ENCODE measurements at places on chromosomes 6 and 20. TPM values are rescaled to one million over a fixed set of nuclear protein-coding genes. Genes with fewer than 3 reads are reported as not detected.

- H3K27ac ChIP-seq, result no peak overlapping the region
- no peaks in the 10 kb centered on the region for H3K4me1 ChIP-seq
- no peak for DNase-seq
Observed at GRCh38 chr6:111951497-111952085, 78.3 kb upstream of the FYN start.

DNA sequence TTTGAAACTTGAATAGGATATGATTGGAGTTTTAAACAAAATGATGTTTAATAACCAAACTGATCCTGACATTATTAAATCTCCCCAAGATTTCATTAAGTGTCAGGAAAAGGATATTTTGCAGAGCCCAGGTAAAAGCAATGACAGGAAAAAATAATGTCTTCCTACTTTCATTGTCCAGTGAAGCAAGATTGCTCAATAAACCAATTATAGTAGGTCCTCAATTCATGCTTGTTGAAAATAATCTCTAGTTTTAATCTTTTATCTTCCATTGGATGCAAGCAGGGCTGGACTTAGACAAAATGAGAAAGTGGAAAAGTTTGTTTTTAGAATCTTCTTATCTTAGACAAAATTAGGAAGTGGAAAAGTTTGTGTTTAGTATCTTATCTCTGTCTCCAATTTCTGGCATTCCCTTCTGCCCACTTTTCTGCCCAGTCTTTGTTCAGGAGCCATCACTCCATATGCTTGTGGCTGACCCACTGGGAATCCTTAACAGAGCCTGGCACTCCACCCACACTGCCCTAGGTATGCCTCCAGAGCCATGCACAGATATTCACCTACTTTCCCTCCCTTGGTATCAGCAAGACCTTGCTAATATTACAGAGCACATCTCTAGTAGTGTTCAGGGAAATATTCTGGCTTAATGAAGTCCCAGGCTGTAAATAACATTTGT lies 57.0 kb upstream of the CARMIL1 start:
- no peak overlapping the region for H3K4me3 ChIP-seq
- peaks cover 5% of the 10 kb centered on the region for H3K27me3 ChIP-seq
- no peak for DNase-seq
- peaks cover 7% of the 10 kb centered on the region for H3K4me1 ChIP-seq
- no peaks in the 10 kb centered on the region for H3K36me3 ChIP-seq

GRCh38 chr6:44498436-44498835 lies 110.9 kb downstream of the CDC5L start:
- H3K27me3 ChIP-seq, result peaks cover 10% of the 10 kb centered on the region
- H3K36me3 ChIP-seq, result no peaks in the 10 kb centered on the region
- no peak for DNase-seq
- no peaks in the 10 kb centered on the region for H3K4me1 ChIP-seq

- H3K4me3 ChIP-seq, result no peak overlapping the region
- H3K27me3 ChIP-seq, result peaks cover 3% of the 10 kb centered on the region
- H3K4me1 ChIP-seq, result no peaks in the 10 kb centered on the region
- peaks cover 2% of the 10 kb centered on the region for H3K36me3 ChIP-seq
Observed at GRCh38 chr20:1414982-1415381, 22.1 kb upstream of the FKBP1A start.

GRCh38 chr6:39333644-39334438 lies 11.3 kb upstream of the KCNK16 start:
- DNase-seq, result no peak
- H3K27me3 ChIP-seq, result peaks cover 13% of the 10 kb centered on the region
- no peak overlapping the region for H3K4me3 ChIP-seq
- no peaks in the 10 kb centered on the region for H3K36me3 ChIP-seq

DNA sequence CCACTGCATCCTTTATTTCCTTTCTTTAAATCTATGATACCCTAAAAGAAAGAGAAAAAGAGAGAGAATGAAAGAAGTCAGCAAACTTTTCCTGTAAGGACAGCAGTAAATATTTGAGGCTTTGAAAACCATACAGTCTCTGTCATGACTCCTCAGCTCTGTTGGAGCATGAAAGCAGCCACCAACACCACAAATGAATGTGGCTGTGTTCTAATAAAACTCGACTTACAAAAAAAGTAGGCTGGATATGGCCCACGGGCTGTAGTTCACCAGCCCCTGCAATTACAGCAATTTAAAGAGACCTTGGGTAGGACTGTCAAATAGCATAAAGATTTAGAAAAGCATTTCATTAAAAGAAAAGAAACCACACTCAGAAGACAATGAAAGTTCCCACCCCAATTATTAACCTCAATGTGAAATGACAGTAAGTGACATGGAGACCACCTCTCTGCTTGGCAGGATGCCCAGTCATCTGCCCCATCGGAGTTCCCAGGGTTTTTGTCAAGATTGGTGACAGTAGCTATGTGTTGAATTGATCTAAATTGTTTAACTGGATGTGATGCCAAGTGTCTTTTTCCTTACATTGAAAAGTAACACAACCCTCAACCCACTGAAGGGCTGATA lies 50.9 kb downstream of the TNFRSF21 start:
- no peak overlapping the region for H3K4me3 ChIP-seq
- H3K27ac ChIP-seq, result no peak overlapping the region
- H3K36me3 ChIP-seq, result no peaks in the 10 kb centered on the region
- no peak for DNase-seq

- H3K4me3 ChIP-seq, result no peak overlapping the region
- no peaks in the 10 kb centered on the region for H3K27me3 ChIP-seq
- H3K4me1 ChIP-seq, result no peaks in the 10 kb centered on the region
- H3K36me3 ChIP-seq, result no peaks in the 10 kb centered on the region
- DNase-seq, result no peak
- H3K27ac ChIP-seq, result no peak overlapping the region
Observed at GRCh38 chr6:115681978-115682775, 378.5 kb downstream of the FRK start.

DNA sequence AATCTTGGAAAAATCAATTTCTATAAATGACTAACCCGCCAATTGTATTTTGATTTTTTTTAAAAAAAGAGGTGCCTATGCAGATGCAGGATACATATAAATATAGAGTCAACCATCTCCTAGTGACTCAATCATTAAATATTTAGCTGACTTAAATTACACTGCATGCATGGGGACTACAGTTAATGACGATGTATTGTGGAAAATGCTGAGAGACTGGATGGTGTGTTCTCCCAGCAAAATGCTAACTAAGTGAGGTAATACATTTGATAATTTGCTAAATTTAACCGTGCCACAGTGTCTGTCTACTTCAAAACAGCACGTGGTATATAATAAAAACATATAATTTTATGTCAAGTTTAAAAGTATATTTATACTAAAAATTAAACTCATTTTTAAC lies 341.6 kb downstream of the PRKN start:
- no peak for DNase-seq
- no peaks in the 10 kb centered on the region for H3K4me1 ChIP-seq
- H3K27me3 ChIP-seq, result no peaks in the 10 kb centered on the region
- H3K27ac ChIP-seq, result no peak overlapping the region
- no peak overlapping the region for H3K4me3 ChIP-seq
- no peaks in the 10 kb centered on the region for H3K36me3 ChIP-seq

- H3K4me1 ChIP-seq, result peaks cover 3% of the 10 kb centered on the region
- DNase-seq, result no peak
- no peak overlapping the region for H3K27ac ChIP-seq
- no peaks in the 10 kb centered on the region for H3K36me3 ChIP-seq
Observed at GRCh38 chr20:17933711-17934110, 34.9 kb downstream of the SNX5 start.

GRCh38 chr6:151284012-151284411 lies 44.2 kb downstream of the AKAP12 start:
- peaks cover 7% of the 10 kb centered on the region for H3K27me3 ChIP-seq
- H3K4me3 ChIP-seq, result peak overlapping the region; percentile 9
- no peak for DNase-seq
- peaks cover 15% of the 10 kb centered on the region for H3K4me1 ChIP-seq

DNA sequence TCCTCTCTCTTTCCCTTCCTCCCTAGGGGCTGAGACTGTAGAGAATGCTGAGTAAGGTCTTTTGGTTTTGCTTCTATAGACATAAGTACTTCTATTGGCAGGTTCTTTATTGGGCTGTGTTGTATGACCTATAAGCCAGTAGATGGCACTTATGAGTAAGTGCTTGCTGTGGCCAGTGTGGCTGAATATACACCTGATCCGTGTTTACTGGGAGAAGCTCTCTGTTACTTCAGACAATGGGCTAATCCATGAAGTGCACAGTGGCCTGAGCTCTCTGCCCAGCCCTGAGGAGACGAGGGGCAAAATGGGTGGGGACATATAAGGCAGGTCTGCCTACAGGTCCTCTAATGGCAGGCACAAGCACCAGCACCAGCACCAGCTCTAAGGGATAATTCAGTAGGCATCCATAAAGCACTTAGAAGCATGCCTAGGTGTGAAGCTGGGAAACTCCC lies 610.3 kb downstream of the RNF144B start:
- no peak overlapping the region for H3K27ac ChIP-seq
- no peak for DNase-seq
- no peak overlapping the region for H3K4me3 ChIP-seq
- H3K36me3 ChIP-seq, result no peaks in the 10 kb centered on the region
- H3K27me3 ChIP-seq, result no peaks in the 10 kb centered on the region
- no peaks in the 10 kb centered on the region for H3K4me1 ChIP-seq

DNA sequence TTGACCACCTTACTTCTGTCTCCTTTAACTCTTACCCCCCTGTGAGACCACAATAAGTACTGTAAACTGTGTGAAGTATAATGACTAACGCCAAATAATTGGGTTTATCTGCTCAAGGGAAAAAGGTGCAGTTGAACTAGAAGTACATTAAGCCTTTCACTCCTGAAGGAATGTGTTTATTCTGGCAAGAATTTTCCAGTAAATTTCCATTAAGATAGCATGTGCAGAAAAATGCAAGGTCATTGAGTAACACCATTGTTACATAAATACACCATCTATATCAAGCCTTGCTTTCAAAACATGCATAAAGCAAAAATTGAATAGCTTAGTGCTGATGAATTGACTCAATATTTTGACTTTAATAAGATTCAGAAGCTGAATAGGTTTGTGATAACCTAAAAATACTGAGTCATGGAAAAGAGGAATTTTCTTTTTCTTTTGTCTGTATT lies 65.4 kb downstream of the ARHGAP18 start:
- no peak overlapping the region for H3K4me3 ChIP-seq
- no peaks in the 10 kb centered on the region for H3K27me3 ChIP-seq
- H3K27ac ChIP-seq, result no peak overlapping the region
- H3K4me1 ChIP-seq, result no peaks in the 10 kb centered on the region

DNA sequence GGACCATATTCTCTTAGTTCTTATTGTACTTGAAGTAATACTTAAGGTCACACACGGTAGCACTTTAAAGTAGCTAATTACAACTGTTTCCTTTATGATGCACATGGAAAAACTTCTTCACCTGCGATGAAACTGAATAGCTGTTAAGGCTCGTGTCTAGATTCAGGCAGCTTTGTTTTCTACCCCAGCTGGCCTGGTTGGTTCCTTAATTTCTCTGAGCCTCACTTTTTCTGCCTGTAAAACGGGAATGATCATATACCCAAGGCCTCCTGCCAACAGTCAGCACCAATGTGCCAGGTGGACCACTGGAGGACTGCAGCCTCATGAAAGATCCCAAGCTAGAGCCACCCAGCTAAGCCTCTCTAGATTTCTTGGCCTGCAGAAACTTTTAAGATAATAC lies 35.0 kb downstream of the EDN3 start:
- H3K27me3 ChIP-seq, result peaks cover 18% of the 10 kb centered on the region
- no peak overlapping the region for H3K27ac ChIP-seq
- no peak overlapping the region for H3K4me3 ChIP-seq
- no peaks in the 10 kb centered on the region for H3K4me1 ChIP-seq
- no peaks in the 10 kb centered on the region for H3K36me3 ChIP-seq

- H3K27ac ChIP-seq, result peak overlapping the region; percentile 80
- DNase-seq, result no peak
- H3K27me3 ChIP-seq, result no peaks in the 10 kb centered on the region
- H3K4me1 ChIP-seq, result peaks cover 12% of the 10 kb centered on the region
Observed at GRCh38 chr20:382291-383115, 1.9 kb downstream of the TRIB3 start.

Gene CSTF1
- 36.2 TPM for total RNA-seq

Gene LY6G6C
- total RNA-seq, result not detected

Gene EFCAB8
- total RNA-seq, result 0.71 TPM

Gene TIAM2
- 13.0 TPM for total RNA-seq

Gene LAMA2
- 0.07 TPM for total RNA-seq

Gene TMX4
- 24.8 TPM for total RNA-seq

Gene ATAT1
- 10.3 TPM for total RNA-seq

Gene RNF217
- not detected for total RNA-seq

Gene TCP11
- not detected for total RNA-seq

Gene SNAP91
- not detected for total RNA-seq

Gene PTPRT
- not detected for total RNA-seq

Gene CD24
- total RNA-seq, result 49.3 TPM

Data from activated B cell treated with CpG ODN at 0.5 μM for 24 hours (primary cell).